Stimulated activated CD4-positive, alpha-beta T cell treated with anti-CD3 and anti-CD28 coated beads, TNF-alpha, amount 100 ng/mL, for 24 hours (primary cell): ENCODE measurements at places on chromosomes 2 and 18.

- DNase-seq, result no peak
These were observed 87.2 kb downstream of the CAMKMT start for GRCh38 chr2:44448860-44449527.

DNA sequence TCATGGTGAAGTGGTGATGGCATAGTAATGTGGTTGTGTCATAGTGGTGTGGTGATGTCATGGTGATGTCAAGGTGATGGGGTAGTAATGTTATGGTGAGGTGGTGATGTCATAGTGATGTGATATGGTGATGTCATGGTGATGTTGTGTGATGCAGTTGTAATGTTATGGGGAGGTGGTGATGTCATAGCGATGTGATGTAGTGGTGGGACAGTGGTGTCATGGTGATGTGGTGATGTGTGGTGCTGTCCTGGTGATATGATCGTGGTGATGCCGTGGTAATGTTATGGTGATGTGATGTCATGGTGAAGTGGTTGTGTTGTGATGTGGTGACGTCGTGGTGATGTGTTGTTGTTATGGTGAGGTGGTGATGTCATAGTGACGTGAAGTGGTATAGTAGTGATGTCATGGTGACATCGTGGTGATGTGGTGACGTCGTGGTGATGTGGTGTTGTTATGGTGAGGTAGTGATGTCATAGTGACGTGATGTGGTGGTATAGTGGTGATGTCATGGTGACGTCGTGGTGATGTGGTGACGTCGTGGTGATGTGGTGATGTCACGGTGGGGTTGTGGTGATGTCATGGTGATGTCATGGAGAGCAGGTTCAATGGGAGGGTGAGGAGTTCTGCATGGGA is 242.7 kb upstream of the MYT1L start:
- no peak for DNase-seq

- no peak for DNase-seq
These were observed 38.3 kb upstream of the ASB18 start for GRCh38 chr2:236302555-236302954.

DNA sequence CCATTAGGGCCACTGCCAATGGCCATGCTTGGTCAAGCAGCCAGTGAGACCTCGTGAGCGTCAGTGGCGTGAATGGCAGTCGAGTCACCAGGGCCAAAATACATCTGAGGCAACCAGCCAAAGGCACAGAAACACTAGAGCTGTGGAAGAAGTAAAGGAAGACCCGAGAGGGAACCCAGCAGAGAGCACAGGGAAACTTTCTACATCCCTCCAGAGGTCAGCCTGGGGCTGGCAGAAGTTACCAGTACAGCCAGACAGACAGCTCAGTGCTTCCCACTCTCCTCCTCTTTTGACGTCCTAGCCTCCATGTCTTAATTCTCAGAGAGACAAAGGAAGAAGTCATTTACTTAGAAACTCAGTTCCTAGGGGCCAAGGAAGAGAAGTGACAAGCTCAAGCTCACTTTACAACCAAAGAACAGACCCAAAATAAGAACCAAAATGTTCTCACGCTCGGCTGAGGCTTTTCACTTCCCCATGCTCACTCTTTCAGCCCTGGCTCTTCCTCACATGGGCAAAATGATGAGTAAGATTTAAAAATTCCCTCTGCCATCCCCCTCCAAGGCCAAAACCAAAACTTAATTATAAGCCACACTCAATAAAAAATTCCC is 8.7 kb downstream of the CYRIA start:
- DNase-seq, result no peak

DNA sequence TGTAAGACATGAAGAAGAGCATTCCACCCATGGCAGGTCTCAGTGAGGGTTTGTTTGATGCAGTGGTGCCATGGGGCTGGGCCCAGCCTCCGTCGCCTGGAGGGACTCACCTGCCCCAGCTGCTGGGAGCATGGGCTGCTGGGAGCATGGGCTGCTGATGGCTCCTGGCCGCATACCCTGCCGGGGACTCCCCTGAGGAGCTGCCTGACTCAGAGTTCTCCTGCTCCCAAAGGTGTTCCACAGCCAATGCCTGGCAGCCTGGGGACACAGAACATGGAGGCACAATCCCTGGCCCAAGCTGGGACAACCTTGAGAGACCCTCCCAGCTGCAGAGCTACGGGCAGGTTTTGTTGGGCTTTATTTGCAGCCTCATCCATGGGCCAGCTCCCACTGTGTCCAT is 108.4 kb downstream of the COPS8 start:
- DNase-seq, result no peak

- no peak for DNase-seq
These were observed 23.1 kb downstream of the FAM178B start for GRCh38 chr2:96963316-96963715.

DNA sequence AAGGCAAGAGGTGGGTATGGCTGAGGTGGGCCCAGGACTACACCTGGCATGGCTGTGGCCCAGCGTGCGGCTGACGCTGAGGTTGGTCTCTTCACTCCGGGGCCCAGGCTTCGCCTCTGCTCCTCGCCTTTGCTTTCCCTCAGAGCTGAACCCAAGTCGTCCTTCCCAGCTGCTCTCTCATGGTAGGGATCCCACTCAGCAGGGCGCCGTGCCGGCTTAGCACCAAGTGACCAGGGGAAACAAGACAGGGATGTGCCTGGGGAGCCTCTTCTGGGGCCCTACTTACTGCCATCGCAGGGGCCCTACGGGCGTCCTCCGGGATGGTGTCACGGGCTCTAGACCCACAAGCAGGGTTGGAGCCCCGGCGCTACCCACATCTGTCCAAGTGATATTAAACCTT is 138.1 kb upstream of the ALKAL2 start:
- DNase-seq, result no peak
